NCI-H2029 treated with DMSO at 0.1 percent for 48 hours (cell line): ENCODE measurements at places on chromosomes 6 and 20.

DNA sequence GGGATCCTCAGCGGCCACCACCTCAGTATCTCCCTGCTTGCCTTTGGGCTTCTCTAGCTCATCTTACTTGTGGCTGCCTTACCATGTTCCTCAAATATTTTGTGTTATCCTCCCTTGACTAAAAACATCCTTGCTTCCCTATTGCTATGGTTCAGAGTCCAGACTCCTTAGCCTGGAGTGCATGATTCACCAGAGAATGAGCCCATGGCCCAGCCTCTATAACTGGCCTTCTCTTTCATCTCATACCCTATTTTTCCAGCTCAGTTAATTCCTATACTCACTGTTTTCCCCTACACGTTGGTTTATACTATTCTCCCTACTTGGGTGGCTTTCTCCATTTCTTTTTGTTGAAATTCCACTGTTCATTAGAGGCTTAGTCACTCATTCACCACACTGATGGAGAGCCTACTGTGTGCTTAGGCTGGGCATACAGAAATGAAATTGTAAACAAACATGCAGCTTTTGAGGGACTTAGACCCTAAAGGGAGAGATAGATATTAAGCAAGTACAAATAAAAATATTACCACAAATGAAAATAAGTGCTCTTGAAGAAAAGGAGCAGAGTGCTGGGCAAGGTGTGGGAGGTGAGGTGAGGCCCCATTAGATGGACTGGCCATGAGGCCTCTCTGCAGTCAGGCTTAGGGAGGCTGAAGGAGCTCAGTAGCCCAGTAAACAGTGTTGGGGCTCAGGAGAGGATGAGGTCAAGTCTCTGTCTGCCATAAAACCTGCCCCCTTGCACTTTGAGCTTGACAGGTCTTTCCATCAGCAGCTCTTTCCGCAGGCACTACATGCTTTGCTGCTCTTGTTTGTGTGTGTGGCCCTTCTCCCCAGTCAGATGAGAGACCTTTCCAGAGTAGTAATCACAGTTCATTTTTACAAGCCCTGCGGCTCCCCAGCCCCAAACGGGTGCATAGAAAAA lies 109.3 kb downstream of the TCP11 start:
- no peak for DNase-seq

DNA sequence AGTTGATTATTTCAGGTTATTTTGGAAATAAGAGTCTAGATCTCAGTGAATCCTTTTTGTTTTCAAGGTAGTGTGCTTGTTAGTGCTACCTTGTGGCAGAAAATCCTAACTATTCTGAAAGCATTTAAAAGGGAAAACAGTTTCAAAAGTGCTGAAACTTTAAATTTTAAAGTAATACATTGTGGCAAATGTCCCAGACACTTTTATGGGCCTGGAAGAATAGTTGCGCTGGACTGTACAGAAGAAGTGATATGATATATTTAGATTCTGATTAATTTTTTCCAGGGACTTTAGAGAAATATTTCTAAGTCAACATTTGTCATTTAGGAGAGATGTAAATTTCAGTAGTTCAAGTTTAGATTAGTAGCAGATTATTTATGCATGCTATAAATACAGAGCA lies 96.7 kb upstream of the BMP5 start:
- no peak for DNase-seq

DNA sequence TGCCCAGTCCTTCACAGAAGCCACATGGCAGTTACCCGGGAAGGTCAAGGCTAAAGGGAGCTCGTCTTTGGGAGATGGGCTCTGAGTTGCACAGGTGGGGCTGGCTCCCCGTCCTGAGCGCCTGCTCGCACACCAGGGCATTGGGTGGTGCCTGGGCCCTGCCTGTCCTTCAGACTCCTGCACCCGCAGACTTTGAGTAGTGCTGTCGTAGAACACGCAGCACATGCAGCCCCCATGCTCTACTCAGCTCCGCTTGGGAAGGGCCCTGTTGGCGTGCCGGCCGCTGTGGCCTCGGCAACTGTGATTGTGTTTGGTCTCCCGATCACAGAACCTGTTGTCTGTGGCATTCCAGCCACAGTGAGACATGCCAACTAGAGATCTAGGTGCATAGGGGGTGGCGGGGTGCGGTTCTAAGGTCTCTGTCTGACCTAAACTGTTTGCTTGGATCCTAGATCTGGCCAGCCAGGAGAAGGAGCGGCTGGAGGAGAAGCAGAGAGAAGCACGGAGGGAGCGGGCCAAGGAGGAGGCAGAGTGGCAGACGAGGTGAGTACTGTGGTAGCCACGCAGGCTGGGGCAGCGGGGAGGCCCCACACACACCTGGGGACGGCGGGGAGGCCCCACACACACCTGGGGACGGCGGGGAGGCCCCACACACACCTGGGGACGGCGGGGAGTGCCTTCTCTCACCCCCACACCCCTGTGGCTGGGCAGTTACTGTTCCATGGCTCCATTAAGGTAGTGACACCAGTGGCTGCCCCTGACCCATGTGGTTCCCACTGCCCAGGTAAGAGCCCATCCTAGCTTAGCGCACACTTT lies 11.3 kb upstream of the ADRM1 start:
- no peak for DNase-seq

GRCh38 chr6:34610819-34611477 lies 54.8 kb upstream of the SPDEF start:
- no peak for DNase-seq

DNA sequence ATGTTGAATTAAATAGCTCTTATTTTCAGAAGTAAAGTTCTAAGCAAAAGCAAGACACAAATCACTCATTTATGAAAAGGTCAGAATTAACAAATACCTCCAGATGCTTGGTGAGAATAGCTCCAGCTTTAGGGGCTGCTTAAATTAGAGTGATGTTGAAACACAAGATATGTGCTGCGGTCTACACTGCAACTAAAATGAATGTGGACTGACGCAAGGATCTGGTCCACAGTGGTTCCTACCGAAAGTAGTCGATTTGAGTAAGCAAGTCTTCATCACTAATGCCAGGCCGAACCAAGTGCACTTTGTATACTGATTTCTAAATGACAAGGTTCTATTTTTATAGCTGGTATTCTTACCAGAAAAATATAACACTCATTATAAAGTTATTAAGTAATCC lies 96.3 kb downstream of the PRDM1 start:
- DNase-seq = no peak

DNA sequence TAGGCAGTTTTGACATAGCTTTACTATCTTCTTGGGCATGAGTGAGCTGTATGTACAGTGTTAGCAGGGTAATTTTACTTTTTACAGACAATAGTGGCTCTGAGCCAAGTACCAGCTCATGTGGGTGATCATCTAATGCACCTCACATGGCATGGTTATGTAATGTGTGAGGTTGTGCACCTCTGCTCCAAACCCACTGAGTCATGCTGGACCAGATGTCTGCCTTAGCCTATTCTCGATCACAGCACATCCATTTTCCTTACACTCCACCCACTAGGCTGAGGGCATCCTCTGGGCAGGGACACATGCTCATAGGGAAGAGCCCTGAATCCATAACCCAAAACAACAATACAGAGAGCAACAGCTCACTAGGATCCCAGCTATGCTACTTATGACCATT lies 71.6 kb upstream of the FBXL4 start:
- DNase-seq = no peak

DNA sequence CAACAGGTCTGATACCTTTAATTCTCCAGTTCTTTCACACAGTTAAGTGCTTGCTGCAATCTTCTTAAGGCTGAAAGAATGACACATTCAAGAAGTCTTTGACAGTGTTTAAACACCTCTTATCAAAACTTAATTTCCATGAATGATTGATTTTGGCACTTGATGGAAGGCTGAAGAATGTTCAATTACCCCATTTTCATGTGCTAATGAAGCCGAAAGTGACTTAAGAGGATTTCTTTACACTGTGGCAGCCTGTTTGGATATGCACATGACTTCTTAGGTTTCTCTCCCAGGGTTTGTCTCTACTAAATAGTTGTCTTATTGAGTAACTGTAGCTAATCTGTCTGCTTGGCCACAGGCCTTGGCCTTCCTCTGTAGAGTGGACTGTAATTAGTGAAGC lies 81.1 kb upstream of the PRDM1 start:
- DNase-seq = no peak

GRCh38 chr20:54879393-54879792 lies 404.0 kb downstream of the DOK5 start:
- no peak for DNase-seq

GRCh38 chr6:55913228-55914195 lies 38.1 kb upstream of the BMP5 start:
- no peak for DNase-seq

DNA sequence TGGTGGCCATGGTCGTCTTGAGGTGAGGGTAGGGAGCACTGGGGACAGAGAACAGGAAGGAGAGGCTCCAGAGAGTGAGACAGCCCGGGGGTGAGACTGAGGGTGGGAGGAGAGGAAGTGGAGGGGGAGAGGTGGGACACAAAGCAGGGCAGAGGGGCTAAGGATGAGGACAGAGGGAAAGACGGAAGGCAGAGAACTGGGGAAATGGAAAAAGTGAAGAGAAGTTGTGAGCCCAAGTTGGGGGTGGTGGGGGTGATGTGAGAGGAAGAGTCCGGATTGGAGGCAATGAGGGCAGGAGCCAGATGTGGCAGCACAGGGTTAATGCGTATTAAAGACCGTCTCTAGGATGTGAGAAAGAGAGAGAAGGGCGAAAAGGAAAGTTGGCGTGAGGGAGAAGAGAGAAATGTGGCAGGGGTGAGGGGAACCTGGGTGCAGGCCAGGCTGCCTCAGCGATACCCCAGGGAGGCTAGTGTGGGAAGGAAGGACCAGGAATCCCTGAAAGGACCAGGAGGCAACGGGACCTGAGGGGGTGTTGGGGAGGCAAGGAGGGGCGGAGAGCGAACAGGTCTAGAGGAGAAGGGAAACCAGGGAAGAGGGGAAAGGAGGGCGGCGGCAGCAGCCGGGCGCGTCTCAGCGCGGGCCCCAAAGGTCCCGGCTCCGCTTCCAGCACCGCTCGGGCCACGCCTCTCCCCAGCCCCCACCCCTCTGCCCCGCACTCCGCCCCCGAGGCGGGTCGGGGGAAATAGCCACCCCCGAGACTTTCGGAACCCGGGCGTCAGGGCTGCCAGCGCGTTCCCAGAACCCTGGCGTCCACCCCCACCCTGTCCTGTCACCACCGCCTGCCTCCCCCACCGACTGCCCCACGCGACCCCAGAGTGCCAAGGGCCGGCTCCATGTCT lies at the start of gene PPP1R18:
TSS of gene PPP1R18 (minus strand) at position 637 of the 899 bp plus-strand sequence. CDS start at position 10, 627 bp downstream.
- DNase-seq = no peak

- DNase-seq = no peak
These were observed 167.7 kb downstream of the DOK5 start for GRCh38 chr20:54642864-54643667.

- DNase-seq = no peak
These were observed 63.0 kb downstream of the JPH2 start for GRCh38 chr20:44123874-44124535.

DNA sequence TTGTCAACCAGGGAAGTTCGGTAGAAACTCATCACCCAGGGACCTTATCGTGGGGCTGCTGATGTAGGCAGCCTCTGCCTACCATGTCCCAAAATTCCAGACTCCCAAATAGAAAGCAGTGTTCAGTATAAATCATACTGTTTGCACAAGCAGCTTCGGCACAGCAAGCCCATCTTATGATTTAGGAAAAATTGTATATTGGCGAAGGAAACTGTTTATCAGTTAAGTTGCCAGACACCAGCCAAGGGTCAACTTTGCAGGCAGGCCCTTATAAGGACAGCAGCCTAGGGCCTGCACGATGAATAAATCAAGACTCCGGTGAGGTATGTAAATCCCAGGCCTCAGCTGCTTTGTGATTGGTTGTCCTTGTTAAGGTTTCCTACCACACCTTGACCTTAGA lies 36.8 kb downstream of the GFOD1 start:
- DNase-seq = no peak

- DNase-seq = peak; percentile 67
These were observed 1.4 kb upstream of the TRIM39 start for GRCh38 chr6:30325150-30325872.

DNA sequence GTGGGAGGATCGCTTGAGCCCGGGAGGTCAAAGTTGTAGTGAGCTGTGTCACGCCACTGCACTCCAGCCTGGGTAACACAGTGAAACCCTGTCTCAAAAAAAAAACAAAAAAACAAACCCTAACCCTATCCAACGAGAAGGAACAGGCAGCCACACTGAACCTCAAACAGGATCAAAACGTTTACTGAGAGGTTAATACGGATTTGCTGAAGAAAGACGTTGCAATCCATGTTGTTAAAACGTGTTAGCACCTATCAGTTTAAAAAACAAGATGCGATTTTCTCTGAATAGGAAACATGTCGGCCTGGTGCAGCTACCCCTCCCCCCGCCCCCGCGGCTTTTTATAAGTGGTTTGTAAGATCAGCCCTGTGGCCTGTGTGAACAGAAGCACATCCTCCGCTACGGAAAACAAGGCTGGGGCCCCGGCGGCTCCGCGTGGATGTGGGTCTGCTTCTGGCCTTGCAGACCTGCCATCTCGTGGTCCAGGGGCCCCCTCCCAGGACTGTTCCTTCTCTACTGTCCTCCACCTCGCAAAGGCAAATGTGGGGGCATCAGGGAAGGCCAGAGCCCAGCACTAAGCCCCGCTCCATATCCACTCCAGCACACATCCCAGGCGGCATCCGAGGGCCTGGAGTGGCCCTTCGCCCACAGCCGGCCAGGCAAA lies 11.4 kb downstream of the SLC2A4RG start:
- DNase-seq = no peak

- DNase-seq = no peak
These were observed 96.0 kb downstream of the LCA5 start for GRCh38 chr6:79441192-79441591.

DNA sequence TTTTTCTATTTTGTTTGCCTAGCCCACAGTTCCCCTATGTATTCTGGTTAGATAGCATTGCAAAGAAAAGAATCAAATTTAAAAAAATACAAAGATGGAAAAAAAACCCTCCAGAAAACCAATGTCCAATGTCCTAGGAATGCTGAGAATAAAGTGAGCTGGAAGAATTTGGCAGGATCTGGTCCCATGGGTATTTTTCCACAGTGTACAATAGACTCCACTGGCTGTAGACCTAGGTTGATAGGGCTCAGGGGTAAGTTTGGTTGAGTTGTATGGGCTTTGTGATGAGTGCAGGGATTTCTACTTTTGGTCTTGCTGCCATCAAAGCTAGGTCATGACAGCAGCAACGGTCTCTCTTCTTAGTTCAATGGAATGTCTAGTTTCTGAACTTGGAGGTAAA lies 41.5 kb downstream of the SLC22A2 start:
- no peak for DNase-seq

DNA sequence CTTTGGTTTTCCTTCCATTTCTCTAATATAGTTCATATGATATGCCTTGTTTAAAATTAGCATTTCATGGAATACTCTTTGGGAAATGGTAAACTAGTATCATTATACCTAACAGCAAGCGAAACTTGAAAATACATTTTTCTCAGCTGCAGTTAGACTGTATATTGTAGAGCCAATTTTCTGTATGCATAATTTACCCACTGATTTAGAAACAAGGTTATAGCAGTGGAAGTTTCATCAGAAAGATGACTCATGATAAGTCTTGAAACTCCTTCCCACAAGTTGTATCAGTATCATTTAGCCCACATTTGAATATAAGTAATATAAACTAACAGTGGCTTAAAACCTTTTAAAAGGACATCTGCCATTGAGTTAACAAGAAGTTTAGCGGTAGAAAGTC lies 164.8 kb upstream of the BMP5 start:
- no peak for DNase-seq

- peak; percentile 77 for DNase-seq
These were observed 48.6 kb downstream of the CDKAL1 start for GRCh38 chr6:20582586-20583443.

- DNase-seq = no peak
These were observed 176.9 kb downstream of the FOXA2 start for GRCh38 chr20:22407237-22408193.

- DNase-seq = peak; percentile 54
These were observed at the start of gene CDC40 for GRCh38 chr6:110180228-110181008. TSS of gene CDC40 (plus strand) at chr6:110180427. CDS start at chr6:110180445, 18 bp downstream.
